Heart right ventricle (tissue), 16 donors: ENCODE measurements at places on chromosomes 6 and 20. TPM values are rescaled to one million over a fixed set of nuclear protein-coding genes. Genes with fewer than 3 reads are reported as not detected.

Gene TULP1
- not detected for total RNA-seq

Gene OPRM1
- total RNA-seq = not detected

Gene SNX5
- 47.1 TPM for total RNA-seq

Gene TINAG
- total RNA-seq = 0.47 TPM
